ENCODE measurements at places on chromosomes 13 and 19.
A peak's percentile ranks its signal among the peaks of the same experiment; 100 is the strongest.

DNA sequence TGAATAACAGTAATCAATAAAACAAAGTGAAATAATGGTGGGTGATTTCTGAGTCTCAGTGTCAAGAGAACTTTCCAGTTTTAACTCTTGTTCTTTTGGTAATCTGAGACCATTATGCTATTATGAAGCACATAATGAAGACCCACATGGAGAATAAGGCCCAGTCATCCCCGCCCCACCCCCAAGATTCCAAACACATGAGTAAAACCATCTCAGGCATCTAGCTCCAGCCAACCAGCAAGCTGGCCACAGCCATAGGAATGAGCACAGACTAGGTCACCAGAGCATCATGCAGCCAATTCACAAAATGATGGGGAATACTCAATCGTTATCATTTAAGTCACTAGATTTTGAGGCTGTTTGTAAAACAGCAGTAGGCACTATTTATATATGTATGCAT, 1769.0 kb upstream of the PCDH20 start:
- no peaks in the 10 kb centered on the region for H3K36me3 ChIP-seq
- no peak overlapping the region for H3K4me3 ChIP-seq
- H3K27me3 ChIP-seq: no peaks in the 10 kb centered on the region
- DNase-seq: no peak
- no peaks in the 10 kb centered on the region for H3K4me1 ChIP-seq

GRCh38 chr19:46484656-46485055, 11.0 kb downstream of the PNMA8B start:
- DNase-seq: no peak
- H3K27me3 ChIP-seq: no peaks in the 10 kb centered on the region
- H3K36me3 ChIP-seq: no peaks in the 10 kb centered on the region
- H3K4me1 ChIP-seq: no peaks in the 10 kb centered on the region

GRCh38 chr19:43315851-43316250, 37.6 kb upstream of the CD177 start:
- H3K4me3 ChIP-seq: no peak overlapping the region
- no peaks in the 10 kb centered on the region for H3K27me3 ChIP-seq
- no peaks in the 10 kb centered on the region for H3K4me1 ChIP-seq
- DNase-seq: no peak
- H3K36me3 ChIP-seq: no peaks in the 10 kb centered on the region
- H3K27ac ChIP-seq: no peak overlapping the region

DNA sequence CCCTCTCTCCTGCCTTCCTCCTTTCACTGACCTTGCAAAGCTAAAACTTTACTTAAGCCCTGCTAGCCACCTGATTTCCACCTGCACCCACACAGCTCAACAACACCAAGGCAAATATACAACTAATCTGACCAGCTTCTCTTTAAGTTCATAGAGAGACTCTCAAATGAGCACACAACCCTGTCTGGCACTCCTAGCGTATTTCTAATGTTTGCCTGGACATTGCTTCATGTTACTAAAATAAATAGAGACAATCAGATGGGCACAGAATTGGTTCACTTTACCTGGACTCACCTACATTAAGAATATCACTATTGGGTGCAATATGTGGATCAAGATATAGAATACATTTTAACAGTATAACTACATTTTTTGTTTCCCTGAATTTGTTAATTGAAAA, 33.2 kb upstream of the RXFP2 start:
- H3K36me3 ChIP-seq: no peaks in the 10 kb centered on the region
- H3K4me3 ChIP-seq: no peak overlapping the region
- peaks cover 8% of the 10 kb centered on the region for H3K27me3 ChIP-seq
- H3K27ac ChIP-seq: no peak overlapping the region
- no peak for DNase-seq
- no peaks in the 10 kb centered on the region for H3K4me1 ChIP-seq

DNA sequence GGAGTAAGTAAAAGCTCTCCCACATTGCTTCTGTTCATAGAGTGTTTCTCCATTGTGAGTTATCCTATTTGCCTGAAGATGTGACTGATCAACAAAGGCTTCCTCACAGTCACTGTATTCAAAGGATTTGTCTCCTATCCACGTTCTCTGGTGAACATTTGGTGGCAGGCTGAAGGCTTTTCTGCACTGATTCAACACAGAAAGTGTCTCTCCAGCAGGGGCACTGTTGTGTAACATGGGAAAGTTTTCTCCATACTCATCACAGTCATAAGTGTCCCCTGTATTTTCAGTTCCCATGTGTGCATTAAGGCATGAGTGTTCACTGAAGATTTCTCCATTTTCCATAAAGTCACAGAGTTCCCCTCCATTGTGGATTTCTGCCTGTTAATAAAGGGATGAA, 17.6 kb downstream of the ZNF121 start:
- H3K27me3 ChIP-seq: no peaks in the 10 kb centered on the region
- H3K4me1 ChIP-seq: no peaks in the 10 kb centered on the region
- peaks cover 97% of the 10 kb centered on the region for H3K36me3 ChIP-seq
- no peak overlapping the region for H3K4me3 ChIP-seq

GRCh38 chr19:11887234-11887610, 360 bp upstream of the ZNF69 start:
- H3K27me3 ChIP-seq: no peaks in the 10 kb centered on the region
- no peak overlapping the region for H3K27ac ChIP-seq
- H3K36me3 ChIP-seq: no peaks in the 10 kb centered on the region
- no peak for DNase-seq

- no peaks in the 10 kb centered on the region for H3K36me3 ChIP-seq
- H3K27me3 ChIP-seq: no peaks in the 10 kb centered on the region
- DNase-seq: no peak
- no peak overlapping the region for H3K4me3 ChIP-seq
- peak overlapping the region; percentile 21 for H3K27ac ChIP-seq
These were observed 78.5 kb upstream of the PCDH8 start for GRCh38 chr13:52926971-52927370.

DNA sequence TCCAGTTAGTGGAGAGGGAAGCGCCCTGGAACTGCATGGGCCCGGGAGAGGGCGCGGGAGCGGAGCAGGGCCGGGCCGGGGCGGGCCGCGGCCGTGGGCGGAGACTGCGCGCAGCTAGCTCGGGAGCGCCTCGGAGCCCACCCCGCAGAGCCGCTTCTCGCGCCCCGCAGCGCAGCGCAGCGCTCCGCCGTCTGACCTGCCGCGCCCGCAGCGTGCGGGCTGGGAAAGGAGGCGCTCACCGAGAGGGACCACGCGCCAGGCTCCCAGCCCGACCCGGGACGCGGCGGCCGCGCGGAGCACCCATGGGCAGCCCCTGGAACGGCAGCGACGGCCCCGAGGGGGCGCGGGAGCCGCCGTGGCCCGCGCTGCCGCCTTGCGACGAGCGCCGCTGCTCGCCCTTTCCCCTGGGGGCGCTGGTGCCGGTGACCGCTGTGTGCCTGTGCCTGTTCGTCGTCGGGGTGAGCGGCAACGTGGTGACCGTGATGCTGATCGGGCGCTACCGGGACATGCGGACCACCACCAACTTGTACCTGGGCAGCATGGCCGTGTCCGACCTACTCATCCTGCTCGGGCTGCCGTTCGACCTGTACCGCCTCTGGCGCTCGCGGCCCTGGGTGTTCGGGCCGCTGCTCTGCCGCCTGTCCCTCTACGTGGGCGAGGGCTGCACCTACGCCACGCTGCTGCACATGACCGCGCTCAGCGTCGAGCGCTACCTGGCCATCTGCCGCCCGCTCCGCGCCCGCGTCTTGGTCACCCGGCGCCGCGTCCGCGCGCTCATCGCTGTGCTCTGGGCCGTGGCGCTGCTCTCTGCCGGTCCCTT, at the start of gene MLNR:
TSS of gene MLNR (plus strand) at position 303 of the 820 bp plus-strand sequence. CDS start at position 303, 0 bp downstream.
- no peaks in the 10 kb centered on the region for H3K36me3 ChIP-seq
- H3K4me1 ChIP-seq: no peaks in the 10 kb centered on the region
- H3K27ac ChIP-seq: no peak within 1 kb of the TSS
- DNase-seq: no peak
- peaks cover 26% of the 10 kb centered on the region for H3K27me3 ChIP-seq

- H3K27me3 ChIP-seq: no peaks in the 10 kb centered on the region
- no peak within 1 kb of the TSS for H3K4me3 ChIP-seq
- H3K4me1 ChIP-seq: no peaks in the 10 kb centered on the region
- no peak within 1 kb of the TSS for H3K27ac ChIP-seq
- peaks cover 4% of the 10 kb centered on the region for H3K36me3 ChIP-seq
- DNase-seq: no peak
These were observed at the start of gene TDRD12 for GRCh38 chr19:32719611-32720059. Gene TDRD12 (plus strand): TSS chr19:32719767. CDS start chr19:32720073, 306 bp downstream.

DNA sequence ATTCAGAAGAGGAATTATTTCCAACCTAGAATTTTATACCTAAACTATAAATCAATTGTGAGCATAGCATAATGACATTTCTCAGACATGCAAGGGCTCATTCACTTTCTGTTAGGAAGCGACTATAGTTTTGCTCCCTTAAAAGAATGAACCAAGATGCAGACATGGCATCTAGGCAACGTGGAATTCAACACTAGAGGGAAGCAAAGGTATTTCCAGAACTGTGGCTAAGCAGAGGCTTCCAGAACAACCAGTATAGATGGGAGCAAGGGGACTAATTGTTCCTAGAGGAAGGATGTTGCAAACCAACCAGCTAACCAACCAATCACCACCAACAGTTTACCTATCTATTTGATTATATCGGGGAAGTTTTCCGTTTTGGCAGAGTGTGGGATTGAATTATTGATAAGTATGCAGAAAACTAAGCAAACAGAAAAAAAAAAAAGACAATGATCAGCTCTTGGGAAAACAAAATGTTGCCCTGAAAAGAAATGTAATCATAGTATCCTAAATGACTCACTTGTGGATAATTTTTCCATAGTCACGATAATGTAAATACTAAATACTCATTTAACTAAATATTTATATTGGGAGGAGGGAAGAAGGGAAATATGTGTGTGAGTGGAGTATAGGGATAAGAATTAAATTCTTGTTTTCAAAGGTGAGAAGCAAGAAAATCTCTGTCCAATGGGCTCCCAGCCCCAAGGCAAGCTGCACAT, 21.1 kb downstream of the ARL11 start:
- no peak for DNase-seq
- no peaks in the 10 kb centered on the region for H3K4me1 ChIP-seq
- no peak overlapping the region for H3K27ac ChIP-seq
- H3K27me3 ChIP-seq: no peaks in the 10 kb centered on the region

GRCh38 chr13:67086260-67086659, 143.9 kb downstream of the PCDH9 start:
- no peak for DNase-seq
- H3K36me3 ChIP-seq: no peaks in the 10 kb centered on the region
- no peaks in the 10 kb centered on the region for H3K4me1 ChIP-seq
- H3K27ac ChIP-seq: no peak overlapping the region
- no peaks in the 10 kb centered on the region for H3K27me3 ChIP-seq

DNA sequence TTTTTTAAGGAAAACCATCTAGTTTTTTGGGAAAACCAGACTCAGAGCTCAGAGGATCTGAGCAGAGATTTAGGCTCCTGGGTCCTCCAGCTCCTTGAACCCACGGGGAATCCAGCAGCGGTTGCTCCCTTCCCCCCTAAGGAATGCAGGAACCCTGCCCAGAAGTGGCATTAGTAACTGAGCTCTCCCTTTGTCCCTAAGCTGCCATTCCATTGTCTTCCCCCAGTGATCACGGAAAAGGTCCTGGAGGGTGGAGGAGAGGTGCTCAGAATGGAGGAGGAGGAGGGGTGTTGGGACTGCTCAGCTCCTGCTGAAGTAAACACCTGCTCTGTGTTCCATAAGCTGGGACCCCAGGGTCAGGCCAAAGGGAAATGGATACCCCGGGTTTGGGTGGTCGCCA, 16.8 kb upstream of the OR1M1 start:
- H3K27ac ChIP-seq: no peak overlapping the region
- H3K27me3 ChIP-seq: no peaks in the 10 kb centered on the region
- H3K4me3 ChIP-seq: no peak overlapping the region
- no peaks in the 10 kb centered on the region for H3K36me3 ChIP-seq
- no peak for DNase-seq

DNA sequence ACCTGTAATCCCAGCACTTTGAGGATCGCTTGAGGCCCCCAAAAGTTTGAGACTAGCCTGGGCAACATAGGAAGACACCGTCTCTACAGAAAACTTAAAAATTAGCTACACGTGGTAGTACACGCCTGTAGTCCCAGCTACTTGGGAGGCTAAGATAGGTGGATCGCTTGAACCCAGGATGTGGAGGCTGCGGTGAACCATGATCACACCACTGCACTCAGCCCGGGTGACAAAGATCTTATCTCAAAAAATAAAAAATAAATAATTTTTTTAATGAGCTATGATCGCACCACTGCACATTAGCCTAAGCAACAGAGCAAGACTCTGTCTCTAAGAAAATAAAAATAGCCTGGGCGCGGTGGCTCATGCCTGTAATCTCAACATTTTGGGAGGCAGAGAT, 6.6 kb downstream of the RCBTB2 start:
- no peak for DNase-seq
- H3K4me1 ChIP-seq: no peaks in the 10 kb centered on the region
- H3K27me3 ChIP-seq: no peaks in the 10 kb centered on the region
- no peaks in the 10 kb centered on the region for H3K36me3 ChIP-seq
- H3K27ac ChIP-seq: no peak overlapping the region
- H3K4me3 ChIP-seq: no peak overlapping the region

Data from RWPE2 (cell line).